Suppressor macrophage (primary cell): ENCODE measurements at places on chromosomes 1 and 21.

DNA sequence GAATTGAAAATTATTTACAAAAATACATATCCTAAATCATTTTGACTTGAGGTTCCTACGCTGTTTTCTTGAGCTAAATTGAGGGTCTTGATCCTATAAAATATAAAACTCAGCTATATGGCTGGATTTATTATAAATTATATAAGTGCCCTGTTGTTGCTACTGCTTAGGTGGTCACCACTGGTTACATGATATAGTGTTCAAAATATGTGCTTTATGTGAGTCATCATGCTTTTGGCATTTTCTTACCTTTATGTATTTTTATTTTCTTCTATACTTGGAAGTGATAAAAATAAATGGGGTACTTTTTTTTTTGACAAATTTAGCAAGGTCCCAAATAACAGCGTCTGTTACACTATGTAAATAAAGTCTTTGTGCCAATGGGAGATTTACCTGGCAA is 31.1 kb upstream of the PTPRC start:
- no peak for DNase-seq

DNA sequence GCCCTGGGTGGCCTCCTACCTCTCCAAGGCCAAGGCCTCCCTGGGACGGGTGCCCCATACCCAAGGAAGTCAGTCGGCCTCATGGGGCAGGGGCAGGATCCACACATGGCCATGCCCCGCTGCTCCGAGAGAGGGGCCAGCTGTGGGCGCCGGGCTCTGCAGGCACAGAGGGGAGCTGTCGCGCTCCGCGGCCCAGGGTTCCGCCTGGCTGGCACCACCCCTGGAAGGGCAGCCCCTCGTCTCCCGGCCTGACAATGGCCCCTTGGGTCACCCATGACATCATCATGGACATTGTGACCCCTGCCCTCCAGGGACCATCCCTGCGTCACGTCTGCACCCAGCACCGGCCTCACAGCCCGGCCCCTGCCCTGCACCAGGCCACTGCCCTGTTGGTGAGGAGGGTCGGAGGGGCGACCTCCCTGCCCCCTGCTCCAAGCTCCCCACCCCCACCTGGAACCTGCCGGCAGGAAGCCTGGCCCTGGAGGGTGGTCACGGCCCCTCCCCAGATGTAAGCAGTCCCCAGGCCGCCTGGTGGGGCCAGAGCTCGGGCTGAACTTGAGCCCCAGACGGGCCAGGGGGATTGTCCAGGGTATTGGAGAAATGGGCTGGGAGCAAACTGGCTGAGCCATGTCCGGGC is 5.8 kb downstream of the TTLL10 start:
- no peak for DNase-seq

DNA sequence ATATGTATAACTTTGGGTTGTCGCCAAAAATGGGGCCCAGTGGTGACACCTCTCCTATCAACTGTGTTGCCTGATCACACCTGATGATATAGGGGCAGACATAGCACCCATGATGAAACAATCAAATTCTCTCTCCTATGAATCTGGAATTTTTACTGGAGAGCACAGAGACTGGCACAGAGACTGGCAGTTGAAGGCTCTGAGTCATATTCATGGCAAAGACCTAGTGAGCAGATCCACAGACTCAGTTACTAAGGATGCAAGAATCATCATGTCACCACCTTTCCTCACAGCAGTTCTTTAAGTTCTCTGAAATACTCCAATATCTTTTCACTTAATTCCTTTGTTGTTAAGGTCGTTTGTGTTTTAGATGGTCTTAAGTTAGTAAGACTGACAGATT is 60.0 kb downstream of the APCS start:
- DNase-seq, result no peak

GRCh38 chr1:3924186-3924824 is 24.2 kb upstream of the C1orf174 start:
- DNase-seq, result no peak

DNA sequence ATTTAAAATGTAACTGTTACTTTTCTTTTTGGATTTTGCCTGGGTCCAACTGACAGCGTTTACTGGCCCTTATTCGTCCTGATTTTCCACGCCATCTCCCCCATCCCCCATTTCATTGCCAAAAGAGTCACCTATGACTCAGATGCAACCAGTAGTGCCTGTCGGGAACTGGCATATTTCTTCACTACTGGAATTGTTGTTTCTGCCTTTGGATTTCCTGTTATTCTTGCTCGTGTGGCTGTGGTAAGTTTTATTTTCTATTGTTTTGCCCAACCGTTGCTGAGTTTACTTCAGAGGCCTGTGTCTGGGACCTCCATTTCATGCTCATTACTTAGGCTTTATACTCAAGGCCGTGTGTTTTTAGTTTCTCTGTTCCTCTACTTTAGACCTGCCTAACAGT is 9.3 kb downstream of the LEPR start:
- DNase-seq, result peak; percentile 72

DNA sequence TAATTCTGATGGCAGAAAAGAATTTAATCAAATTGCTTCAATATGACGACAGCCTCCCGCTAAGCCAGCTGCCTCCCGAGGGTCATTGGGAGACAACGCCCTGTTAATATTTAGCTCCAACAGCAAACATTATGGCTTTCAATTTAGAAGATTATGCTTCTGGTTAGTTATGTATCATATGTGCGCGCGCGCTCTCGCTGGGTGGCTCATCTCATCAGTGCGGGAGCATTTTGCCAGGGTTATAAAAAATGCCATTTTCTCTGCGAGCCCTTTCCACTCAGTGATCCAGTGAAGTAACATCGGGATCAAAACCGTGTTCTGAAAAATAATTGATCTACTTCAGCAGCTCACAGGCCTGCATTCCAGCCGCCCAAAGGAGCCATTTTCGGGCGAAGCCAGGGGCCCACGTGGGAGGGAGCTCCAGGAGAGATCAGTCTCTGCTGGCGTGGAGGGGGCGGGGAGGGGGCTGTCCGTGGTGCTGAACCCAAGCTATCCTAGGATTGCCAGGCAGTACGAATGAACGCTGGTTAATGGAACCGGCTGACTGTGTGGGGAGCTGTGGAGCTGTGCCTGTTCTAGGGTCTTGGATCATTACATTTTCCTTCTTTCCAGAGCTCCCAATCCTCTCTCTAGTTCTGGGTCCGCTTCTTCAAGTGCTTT is 219.1 kb upstream of the ZC3H12A start:
- DNase-seq, result peak; percentile 23

GRCh38 chr1:7261490-7261889 is 476.2 kb downstream of the CAMTA1 start:
- DNase-seq, result no peak

- DNase-seq, result peak; percentile 25
These were observed 22.6 kb downstream of the COL18A1 start for GRCh38 chr21:45427331-45428271.

DNA sequence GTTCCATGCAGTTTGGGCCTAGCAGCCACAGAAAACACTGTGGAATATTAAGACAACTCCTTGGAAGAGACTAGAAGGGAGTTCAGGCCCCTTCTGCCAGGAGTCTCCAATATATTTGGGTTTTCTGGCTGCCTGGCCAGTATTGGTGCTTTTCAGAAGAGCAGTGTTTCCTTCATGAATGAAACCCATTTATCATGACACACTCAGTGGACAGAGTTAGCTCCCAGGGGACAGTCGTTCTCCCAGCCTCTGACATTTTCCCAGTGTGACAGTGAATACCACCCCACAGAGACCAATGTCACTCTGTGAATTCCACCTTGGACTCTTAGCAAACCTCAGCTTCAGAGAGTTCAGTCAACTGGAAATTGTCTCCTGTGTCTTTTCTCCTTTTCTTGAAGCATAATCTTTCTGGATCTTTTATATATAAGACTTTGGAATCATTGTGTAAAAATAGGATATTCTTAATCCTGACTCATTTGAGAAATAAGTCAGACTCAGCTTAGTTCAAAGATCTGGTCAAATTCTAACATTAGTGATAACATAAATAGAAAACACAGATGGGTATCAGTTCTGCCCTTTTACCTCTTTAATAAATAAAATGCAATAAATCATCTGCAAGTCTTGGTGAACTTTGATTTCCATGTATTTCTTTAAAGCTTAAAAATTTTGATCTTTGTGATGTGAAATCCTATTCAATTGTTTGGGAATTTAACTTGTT is 40.4 kb downstream of the GNG12 start:
- DNase-seq, result no peak

GRCh38 chr21:28688381-28688780 is 304.3 kb downstream of the LTN1 start:
- no peak for DNase-seq

DNA sequence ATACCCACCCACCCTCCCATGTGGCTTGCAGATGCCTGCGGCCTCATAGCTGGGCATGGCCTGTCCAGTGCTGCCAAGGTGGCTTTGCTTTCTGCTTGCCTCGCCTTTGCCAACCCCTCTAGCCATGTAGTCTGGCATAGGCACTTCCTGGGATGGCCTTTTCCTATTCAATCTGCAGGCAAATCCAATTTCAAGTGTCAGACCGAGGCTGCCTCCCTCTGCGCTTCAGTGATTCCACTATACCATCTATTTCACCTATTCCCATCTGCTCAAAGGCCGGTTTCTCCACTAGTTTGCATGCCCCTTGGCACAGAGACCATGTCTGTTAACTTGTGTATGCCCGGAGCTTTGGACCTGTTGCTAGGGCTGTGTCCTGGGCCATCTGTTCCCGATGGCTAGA is 3.8 kb upstream of the ZBTB21 start:
- no peak for DNase-seq

DNA sequence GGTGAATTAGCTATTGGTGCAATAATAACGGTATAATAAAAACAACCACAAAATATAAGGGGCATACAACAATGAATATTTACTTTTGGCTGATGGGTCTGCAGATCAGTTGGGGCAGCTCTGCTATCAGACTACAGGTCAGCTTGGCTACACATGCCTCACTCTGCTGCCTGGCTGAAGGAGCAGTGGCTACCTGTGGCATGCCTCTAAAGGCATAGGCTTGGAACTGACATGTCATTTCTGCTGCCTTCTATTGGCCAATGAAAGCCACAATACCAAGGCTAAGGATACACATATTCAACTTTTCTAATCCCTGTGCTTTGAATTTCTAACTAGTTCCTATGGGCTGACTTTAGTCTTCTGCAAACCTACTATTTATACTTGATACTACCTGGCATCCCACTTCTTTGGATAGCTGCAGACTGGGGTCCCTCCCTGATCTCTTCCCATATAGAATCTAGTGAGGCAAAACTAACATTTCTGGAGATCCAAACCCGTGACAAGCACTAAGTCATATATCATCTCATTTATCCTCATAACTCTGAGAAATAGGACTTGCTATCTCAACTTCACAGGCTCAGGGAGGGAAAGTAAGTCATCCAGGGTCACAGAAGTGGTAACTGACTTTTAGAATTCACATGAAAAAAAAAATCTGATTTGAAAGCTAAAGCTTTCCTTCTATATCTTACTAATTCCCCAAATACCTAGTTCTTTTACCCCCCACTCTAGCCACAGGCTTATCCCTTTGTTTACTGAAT is 19.2 kb upstream of the SYDE2 start:
- no peak for DNase-seq

DNA sequence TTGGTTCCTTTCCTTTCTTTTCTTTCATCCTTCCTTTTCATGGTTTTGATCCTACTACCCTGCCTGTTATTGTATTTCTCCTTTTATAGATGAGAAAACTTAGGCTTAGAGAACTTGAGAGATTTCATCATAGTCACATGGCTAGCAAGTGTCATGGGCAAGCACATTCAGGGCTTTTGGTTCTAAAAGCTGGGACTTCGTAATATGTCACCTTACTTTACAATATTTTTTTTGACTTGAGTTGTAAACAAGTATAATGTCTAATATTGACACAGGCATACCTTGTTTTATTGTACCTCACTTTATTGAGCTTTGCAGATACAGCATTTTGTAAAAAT is 70.7 kb downstream of the MTR start:
- peak; percentile 63 for DNase-seq

DNA sequence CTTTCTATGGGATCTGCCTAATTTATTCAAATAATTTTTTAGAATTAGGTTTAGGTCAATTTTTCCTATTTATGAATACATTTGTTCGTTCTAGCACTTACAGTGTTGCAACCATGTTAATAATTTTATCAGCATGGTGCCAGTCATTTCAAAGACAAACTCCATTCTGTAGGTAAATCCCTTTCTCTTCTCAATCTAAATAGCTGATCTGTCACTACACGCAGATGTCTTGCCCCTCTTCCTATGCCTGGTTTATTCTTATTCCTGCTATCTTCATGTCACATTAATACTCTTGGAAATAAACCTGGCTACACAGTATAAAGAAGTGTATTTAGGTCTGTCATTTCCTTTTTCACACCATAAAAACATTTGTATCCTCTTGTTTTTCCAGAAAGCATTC is 1172.4 kb downstream of the BRINP3 start:
- DNase-seq, result no peak

GRCh38 chr1:40535732-40536131 is 4.3 kb downstream of the ZNF684 start:
- no peak for DNase-seq

DNA sequence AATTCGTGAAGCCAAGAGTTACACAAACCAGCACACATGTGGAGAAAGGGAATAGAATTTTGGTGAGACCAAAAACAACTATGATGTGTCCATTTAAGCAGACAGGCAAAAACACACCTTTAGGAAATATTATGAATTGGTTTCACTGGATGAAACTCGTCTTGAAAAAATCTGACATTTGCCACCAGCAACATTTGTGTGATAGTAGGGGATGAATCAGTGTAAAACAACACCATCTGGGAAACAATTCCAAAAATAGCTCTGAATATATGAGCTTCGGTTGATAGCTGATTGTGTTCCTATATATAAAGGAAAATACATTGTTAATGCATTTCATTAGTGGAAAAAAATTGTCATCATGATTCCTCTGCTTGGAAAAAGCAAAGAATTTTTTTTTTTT is 327.8 kb downstream of the PAPPA2 start:
- no peak for DNase-seq

DNA sequence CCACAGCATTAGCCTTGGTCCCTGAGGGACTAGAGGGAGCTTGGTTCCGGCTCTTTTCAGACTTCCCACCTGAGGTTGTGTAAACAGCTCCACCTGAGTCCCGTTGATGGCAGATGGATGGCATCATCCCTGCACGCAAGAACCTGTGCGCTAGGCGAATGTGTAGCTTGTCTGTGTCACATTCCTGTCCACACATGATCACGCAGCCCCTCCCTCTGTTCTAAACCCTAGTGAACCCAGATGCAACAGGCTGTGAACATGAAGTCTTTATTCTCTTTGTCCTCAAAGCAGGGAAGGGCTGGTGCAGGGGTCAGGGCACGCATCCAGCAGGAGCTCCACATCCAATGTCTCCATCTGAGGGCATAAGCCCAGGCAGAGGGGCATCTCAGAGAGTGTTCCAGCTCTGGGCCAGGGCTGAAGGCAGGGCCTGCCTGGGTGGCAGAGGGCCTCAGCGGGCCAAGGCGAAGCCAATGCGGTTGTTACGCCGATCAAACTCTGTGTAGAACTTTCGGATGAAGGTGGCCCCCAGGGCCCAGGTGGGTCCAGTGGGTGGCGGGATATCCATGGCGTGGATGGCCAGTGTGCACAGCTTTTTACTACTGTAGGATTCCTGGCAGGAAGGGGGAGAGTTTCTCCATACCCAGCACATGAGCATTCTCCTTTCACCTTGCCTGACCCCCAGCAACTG is 2.9 kb upstream of the ETNK2 start:
- DNase-seq, result no peak
